MM.1S (cell line): ENCODE measurements at places on chromosomes 4 and X.

DNA sequence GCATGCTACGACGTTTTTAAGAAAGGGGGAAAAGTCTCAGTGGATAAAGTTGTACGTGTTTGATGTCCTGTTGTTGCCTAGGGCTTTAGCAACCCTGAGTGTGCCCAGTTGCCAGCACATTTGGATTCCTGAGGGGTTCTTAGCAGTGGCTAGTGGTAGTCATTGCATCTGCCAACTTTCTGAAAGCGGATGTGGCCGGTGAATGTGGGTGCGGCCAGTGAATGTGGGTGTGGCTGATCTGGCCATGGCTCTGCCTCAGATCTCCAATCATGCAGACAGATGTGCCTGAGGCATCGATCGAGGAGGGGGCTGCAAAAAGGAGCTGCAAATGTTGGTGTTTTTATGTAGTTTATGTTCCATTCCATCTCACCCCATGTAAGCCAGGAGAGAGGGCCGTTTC is 41.5 kb upstream of the FAT1 start:
- DNase-seq: no peak

GRCh38 chrX:9298221-9298620 is 166.6 kb upstream of the TBL1X start:
- no peak for DNase-seq

- DNase-seq: no peak
Measured at GRCh38 chr4:148335133-148335532, 107.1 kb downstream of the NR3C2 start.

DNA sequence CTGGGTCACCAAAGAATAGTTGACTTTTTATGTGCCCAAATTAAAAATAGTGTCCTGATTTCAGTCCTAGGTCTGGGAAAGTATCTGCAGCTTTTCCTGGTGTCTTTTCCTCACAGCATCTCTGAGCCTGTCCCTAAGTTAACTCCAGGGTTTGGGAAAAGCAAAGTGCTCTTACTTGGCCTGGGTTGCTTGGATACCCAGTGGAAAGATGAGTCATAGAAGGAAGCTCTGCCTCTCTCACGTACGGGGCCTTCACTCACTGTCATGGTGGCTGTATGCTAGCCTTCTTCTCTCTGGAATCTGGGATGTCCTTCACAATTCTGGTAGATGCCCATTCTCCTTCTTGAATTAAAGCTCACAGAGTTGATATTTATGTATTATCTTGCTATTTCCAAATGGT is 607.3 kb downstream of the ANKRD50 start:
- DNase-seq: no peak

DNA sequence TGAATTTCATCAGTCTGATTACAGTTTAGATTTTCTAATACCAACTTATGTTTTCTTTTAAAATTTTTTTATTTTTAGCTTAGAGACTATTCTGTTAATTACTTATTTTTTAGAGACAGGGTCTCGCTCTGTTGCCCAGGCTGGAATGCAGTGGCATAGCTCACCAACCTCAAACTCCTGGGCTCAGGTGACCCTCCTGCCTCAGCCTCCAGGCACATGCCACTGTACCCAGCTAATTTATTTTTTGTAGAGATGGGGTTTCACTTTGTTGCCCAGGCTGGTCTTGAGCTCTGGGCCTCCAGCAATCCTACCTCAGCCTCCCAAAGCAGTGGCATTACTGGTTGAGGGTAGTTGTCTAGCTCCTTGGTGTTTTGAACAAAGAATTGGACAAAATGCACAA is 102.0 kb downstream of the KLHL8 start:
- no peak for DNase-seq

GRCh38 chrX:17613979-17614588 is 123.2 kb upstream of the SCML1 start:
- DNase-seq: peak; percentile 92

GRCh38 chr4:158825433-158826036 is 56.7 kb downstream of the FNIP2 start:
- DNase-seq: no peak

DNA sequence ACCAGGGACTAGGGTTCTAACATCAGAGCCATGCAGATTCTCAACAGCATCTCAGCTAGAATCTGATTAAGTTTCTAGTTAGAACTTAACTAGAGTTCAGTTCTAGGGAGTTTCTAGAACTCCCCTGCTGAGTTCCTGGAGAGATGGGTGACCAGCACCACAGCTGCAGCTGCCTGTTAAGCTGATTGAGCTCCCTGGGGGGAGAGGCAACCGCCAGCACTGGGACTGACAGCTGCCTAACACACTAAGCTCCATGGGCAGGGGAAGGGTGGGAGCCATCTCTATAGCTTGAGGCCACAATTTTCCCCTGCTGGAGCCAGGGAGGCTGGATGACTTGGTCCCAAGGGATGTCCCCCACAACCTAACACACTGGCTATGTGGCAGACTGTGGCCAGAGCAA is 84.2 kb downstream of the CHIC1 start:
- DNase-seq: no peak

- DNase-seq: no peak
Measured at GRCh38 chr4:61203436-61203790, 3.3 kb downstream of the ADGRL3 start.

- no peak for DNase-seq
Measured at GRCh38 chr4:56128213-56128612, 179.5 kb downstream of the CEP135 start.

- DNase-seq: no peak
Measured at GRCh38 chr4:81021142-81021944, 9.2 kb upstream of the BMP3 start.

- no peak for DNase-seq
Measured at GRCh38 chrX:49958727-49959485, 36.5 kb downstream of the CLCN5 start.

DNA sequence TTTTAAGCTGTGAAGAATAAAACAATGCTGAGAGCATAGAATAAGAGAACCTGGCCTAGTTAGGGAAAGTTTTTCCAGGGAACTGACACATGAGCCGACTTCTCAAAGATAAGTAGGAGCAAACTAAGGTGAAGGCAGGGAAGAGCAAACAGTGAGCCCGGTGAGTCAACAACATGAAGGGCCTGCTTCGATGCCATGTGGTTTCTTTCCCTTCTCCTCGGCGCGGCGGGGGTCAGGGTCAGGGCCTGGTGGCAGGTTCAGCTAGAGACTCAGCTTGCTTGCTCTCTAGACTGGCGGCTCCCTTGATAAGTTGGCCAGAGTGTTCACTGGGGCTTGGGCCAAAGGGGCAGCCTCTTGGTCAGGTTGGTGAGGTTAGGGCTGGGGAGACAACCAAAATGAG is 81.1 kb downstream of the DLG3 start:
- no peak for DNase-seq

- DNase-seq: no peak
Measured at GRCh38 chrX:111955901-111956300, 79.9 kb downstream of the TRPC5OS start.

GRCh38 chr4:71107726-71108125 is 114.3 kb downstream of the DCK start:
- no peak for DNase-seq
